ENCODE measurements at places on chromosomes 2 and 18. TPM values are rescaled to one million over a fixed set of nuclear protein-coding genes. Genes with fewer than 3 reads are reported as not detected.
A peak's percentile ranks its signal among the peaks of the same experiment; 100 is the strongest.

The OBSL1 gene
- 35.5 TPM for polyA plus RNA-seq

The ANTXR1 gene
- 101 TPM for polyA plus RNA-seq

DNA sequence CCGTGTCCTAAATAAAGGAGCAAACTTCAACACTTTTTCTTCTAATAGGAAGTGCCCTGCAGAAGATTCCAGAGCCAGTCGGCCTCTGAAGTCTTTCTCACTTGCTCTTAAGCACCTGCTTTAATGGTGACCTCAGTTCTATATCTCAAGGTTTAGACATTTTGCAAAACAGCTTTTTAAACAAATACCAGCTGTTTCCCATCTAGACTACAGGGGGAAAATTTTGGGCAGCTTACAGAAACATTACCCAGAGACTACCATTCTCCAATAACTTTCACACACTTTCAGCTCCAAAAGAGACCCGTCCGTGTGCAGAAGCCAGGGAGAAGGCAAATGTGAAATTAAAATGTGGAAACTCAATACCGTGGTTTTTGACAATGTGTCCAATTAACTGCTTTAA, 285.3 kb upstream of the CCDC68 start:
- peak; percentile 10 for DNase-seq

- DNase-seq = no peak
Observed at GRCh38 chr18:63523660-63524059, 18.5 kb upstream of the SERPINB12 start.

DNA sequence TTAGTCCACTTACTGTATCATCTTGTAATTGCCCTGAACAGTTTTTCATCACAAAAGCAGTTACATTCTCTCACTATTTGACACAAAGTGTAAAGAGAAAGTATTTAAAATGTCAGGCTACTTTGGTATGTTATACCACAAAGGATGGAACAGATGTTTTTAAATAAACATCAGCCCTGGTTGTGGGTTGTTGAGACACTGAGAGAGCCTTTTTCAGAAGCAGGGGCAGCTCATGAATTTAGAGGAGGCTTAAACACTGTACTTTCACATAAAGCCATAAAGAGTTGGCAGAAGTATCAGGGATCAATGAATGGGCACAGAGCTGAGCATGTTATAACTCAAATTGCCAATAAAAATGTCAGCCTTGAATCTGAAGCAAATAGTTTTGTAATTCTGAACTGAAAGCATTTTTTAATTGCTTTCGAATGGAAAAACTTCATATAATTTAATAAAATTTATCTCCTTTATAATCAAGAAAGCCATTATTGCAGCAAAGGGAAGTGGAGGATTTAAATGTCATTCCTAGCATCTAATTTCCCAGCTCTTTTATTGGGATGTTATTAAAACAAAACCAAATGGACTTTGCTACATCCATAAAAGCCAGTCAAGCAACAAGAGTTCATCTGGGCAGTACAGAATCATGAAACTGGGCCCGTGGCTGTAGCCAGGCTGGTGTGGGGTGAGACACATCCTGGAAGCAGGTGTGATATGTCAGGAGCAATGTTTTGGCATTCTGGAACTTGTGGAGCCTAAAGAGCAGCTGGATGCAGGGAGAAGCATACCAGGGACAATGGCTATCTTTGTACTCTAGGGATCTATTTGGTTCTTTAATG, 95.1 kb upstream of the NT5C1B start:
- DNase-seq = peak; percentile 45

- no peak for DNase-seq
Observed at GRCh38 chr2:112154246-112155117, 16.3 kb downstream of the FBLN7 start.

All from AG04450 (cell line).